Muscle of leg (tissue), 16 donors: ENCODE measurements at places on chromosomes 7 and 10. TPM values are rescaled to one million over a fixed set of nuclear protein-coding genes. Genes with fewer than 3 reads are reported as not detected.

DNA sequence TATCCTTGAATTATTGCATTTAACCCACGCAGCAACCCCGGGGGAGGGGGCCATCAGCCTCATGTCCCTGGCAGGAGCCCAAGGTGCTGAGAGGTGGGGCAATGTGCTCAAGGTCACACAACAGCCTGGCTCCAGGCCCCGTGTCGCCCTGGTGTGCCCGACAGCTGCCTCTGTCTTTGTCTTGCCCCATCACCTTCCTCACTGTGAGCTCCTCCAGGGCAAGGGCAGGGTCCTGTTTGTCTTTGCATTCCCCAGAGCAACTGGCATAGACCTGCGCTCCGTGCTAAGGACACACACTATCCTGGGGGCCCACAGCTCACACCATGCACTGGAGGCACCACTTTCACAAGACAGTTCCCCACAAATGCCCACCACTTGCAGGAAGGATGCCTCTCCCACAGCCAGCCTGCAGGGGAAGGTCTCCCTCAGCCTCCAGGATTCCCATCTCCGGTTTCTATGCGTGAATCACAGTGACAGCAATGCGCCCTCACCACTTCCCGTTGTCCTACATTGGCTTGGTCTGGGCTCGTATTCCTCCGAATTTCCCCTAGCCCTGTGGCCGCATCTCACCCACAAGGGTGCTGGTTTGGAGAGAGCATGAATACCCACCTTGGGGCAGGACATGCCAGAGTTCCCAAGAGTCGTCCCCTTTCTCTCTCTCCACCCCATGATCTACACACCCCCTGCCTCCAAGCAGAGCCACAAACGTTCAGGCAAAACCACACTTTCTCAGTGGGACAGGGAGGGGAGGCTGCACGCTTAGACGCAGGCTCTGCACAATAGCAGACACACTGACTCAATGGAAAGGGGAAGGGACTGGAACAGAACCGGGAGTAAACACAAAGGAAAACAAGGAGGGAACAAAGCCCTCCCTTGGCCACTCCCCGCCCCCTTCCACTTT, 10.3 kb downstream of the ITPRIP start:
- peaks cover 91% of the 10 kb centered on the region for H3K4me1 ChIP-seq
- DNase-seq = peak; percentile 95
- H3K27ac ChIP-seq = peak overlapping the region; percentile 97
- peaks cover 9% of the 10 kb centered on the region for H3K36me3 ChIP-seq
- no peaks in the 10 kb centered on the region for H3K27me3 ChIP-seq

DNA sequence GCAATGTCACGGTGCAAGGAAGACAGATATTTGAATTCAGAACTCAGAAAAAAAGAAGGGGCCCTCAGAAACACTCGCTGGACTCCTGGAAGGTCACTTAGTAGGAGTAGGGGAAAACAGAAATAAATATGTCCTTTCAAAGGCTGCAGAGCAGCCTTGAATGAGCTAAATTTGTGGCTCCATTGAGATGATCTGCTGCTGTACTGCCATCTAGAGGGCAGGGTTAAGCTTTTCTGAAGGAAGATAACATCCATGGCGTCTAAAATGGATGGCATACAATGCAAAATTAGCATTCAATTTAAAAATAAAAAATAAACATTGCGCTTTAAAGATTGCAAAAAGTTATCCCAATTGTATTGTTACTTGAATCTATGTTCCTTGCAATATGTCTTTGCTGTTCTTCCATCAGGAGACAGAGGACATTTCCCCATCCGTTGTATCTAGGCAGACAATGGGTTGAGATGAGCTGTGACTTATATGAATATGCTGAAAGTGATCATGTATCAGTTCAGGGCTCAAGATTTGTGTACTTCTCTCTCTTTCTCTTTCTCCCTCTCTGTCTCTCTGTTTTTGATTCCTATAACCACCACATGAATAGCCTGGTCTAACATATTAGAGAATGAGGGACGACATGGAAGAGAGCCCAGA, 642.2 kb downstream of the SH2D4B start:
- H3K4me1 ChIP-seq = no peaks in the 10 kb centered on the region
- H3K27ac ChIP-seq = no peak overlapping the region
- no peak overlapping the region for H3K4me3 ChIP-seq
- H3K36me3 ChIP-seq = no peaks in the 10 kb centered on the region
- no peaks in the 10 kb centered on the region for H3K27me3 ChIP-seq

DNA sequence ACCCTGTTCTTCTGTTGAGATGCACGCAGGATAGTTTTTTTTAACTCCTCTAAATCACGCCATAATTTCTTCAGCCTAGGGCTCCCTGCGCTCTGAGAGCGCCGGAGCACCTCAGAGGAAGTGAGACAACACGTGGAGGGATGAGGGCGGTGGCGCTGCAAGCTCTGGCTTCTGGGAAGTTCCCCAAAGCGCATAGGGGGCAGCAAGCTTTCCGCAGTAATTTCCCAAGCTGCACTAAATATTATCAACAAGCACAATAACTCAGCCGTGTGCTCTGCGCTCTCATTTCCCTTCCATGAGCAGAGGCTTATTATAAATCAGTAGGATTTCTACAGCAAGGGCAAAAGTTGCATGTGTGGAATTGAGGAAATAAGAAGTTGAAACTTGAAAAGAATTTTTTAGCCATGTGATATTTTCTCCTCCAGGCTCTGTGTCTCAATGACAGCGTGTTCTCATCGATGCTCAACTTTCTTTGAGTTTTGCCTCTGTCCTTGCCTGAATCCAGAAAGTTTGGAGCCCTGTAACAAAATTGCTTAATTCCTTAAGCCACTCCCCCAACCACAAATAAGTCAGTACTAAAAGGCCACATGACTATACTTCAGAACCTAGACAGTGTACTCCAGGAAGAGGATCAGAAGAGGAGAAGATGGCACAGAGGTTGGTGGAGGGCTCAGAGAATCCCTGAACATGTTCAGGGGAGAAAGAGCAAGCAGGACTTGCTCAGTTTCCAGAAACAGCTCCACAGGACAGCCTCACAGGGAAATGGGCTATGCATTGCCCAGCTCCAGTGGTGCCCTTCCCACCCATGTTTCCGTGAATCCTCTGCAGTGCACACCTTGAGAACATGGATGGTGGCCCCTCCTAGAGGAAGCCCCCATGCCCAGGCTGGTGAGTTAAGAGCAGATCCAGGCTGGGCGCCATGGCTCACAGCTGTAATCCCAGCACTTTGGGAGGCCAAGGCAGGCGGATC, 221.5 kb upstream of the GHITM start:
- H3K4me1 ChIP-seq = no peaks in the 10 kb centered on the region
- H3K27me3 ChIP-seq = peaks cover 2% of the 10 kb centered on the region
- H3K4me3 ChIP-seq = no peak overlapping the region
- no peak overlapping the region for H3K27ac ChIP-seq
- peak; percentile 46 for DNase-seq
- H3K36me3 ChIP-seq = no peaks in the 10 kb centered on the region

- no peaks in the 10 kb centered on the region for H3K36me3 ChIP-seq
- H3K4me1 ChIP-seq = no peaks in the 10 kb centered on the region
- H3K27me3 ChIP-seq = peaks cover 3% of the 10 kb centered on the region
- DNase-seq = no peak
- no peak overlapping the region for H3K4me3 ChIP-seq
These were observed 419.8 kb downstream of the GRID1 start for GRCh38 chr10:85946713-85947326.

DNA sequence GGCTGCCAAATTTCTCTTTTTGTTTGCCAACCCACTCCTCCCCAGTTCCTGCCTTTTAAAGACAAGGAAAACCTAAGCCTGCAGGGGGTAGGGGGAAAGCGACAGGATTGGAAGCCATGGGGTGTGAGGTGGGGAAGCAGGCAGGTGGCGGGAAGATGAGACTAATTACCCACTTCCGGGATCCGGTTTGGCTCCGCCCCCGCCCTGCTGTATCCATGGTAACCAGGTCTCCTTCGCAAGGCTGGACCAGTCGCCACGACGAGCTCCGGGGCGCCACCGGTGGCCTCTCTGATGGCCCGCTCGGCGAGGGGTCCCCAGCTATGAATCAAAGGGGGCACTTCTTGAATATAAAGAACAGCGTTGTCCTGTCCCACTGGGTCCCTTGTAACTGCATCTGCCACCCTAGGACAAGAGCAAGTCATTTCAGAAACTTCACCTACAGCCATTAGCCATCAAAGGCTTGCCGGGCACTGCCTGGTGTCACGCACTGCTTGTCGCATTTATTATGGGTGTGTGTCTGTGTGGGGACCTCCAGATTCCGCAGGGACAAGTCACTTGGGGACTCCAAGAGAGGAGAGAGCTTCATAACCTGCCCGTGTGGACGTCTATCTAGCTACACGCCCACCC, 55.4 kb upstream of the LMTK2 start:
- no peak overlapping the region for H3K27ac ChIP-seq
- H3K36me3 ChIP-seq = no peaks in the 10 kb centered on the region
- no peaks in the 10 kb centered on the region for H3K4me1 ChIP-seq
- H3K4me3 ChIP-seq = no peak overlapping the region
- DNase-seq = no peak

- peak overlapping the region; percentile 86 for H3K27ac ChIP-seq
- DNase-seq = no peak
- peaks cover 23% of the 10 kb centered on the region for H3K4me1 ChIP-seq
These were observed 1.0 kb downstream of the BCL7B start for GRCh38 chr7:73556208-73557107.

The SLIT1 gene
- 0.35 TPM for total RNA-seq

The SEMA3D gene
- total RNA-seq = 19.8 TPM

The NPTX2 gene
- total RNA-seq = 7.3 TPM

The CAMK1D gene
- total RNA-seq = 5.1 TPM

The TFEC gene
- 1.2 TPM for total RNA-seq

The WDFY4 gene
- total RNA-seq = 1.2 TPM
